Mesothelial cell of epicardium (in vitro differentiated cells): ENCODE measurements at places on chromosomes 5 and 9.

DNA sequence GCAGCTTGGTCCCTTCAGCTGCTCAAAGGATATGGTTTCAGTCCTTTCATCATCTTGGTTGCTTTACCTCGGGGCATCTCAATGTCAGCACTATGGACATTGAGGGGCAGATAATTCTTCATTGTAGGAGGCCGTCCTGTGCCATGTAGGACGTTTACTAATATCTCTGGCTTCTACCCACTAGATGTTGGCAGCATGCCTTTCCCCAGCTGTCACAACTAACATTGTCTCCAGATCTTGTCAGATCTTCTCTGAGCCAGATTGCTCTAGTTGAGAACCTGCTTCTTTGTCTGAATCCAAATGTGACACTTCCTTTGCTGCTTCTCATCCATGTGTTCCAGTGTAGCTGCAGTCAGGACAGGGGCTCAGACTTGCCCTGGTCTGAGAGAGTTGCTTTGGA is 10.3 kb downstream of the PTPA start:
- no peak for DNase-seq

DNA sequence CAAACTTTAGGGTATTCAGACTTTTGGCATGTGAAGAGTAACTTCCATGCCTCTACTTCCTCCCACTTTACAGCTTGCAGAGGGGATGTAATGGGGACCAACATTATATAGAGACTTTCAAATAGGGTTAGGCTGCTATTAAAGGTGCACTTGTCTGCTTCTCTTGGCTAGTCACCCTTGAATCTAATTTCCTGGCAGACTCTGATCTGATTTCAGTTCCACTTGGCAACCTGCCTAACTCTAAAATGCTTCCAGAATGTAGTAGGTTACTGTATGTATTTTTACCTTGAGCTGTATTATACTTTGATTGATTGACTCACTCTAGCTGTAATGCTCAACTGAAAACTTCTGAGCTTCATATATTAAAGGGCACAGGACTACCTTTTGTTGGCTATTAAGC is 693.4 kb downstream of the KCTD16 start:
- no peak for DNase-seq

- DNase-seq, result no peak
These were observed 20.3 kb downstream of the PAEP start for GRCh38 chr9:135581636-135582426.

DNA sequence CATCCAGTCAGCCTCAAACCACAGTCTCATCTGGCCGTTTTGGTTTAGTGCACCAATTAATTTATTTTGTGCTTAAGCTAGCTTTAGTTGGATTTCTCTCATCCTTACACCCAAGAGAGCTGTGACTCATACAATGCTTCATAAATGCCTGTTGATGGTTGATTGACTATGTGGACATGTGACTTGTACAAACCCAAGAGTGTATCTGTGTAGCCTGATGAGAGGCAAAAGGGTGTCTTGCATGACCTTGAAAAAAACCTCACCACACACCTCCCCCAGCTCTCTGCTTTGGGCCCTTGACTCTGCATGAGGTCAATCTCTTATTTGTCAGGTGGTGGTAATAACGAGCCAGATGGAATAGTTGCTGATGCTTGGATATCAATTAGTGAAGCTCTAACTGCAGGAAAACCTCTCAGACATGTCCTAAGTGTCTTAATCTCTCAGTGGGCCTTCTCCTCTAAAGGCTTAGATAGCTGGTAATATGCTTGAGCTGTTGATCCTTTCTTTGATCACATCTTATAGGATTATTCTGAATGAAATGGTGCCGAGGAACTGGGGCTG is 10.6 kb upstream of the GLRA1 start:
- DNase-seq, result no peak

- no peak for DNase-seq
These were observed 41.4 kb upstream of the IL7R start for GRCh38 chr5:35815089-35815936.

DNA sequence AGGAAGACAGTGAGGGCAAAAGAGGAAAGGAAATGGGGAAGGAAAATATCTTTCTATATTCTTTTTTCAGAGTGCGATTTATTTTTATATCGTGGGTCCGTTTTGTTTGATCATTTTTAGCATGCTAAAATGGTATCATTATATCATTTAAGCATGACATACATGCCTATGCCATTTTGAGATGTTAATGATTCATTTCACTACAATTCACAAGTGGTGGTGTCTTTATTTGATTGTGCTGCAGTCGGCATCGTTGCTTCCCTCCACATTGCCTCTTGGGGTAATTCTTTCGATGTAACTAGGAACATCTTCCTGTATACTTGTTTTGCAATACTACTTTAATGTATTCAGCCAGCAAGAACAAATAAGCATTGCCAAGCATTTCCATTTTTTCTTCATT is 145.2 kb downstream of the CFAP90 start:
- DNase-seq, result no peak

DNA sequence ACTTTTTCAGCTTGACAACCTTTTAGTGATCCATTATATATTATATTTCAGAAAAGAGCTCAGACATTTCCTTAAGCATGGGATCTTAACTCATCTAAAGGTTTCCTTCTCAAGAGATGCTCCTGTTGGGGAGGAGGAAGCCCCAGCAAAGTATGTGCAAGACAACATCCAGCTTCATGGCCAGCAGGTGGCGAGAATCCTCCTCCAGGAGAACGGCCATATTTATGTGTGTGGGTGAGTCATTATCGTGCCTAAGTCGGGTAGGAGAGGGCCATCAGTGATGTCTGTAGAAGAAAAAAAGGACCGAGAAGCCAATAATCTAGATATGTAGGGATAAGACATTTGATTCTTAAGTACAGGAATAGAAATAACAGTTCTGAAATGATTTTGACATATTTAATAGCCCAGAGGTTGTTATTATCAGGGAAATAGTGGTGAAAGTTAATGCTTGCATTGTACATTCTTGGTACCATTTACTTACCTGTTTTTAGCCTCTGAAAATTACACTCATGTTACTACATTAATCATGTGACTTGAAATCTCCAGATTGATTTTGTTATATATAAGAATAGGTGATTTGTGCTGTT is 28.2 kb downstream of the MTRR start:
- DNase-seq, result no peak

GRCh38 chr9:137833721-137834613 is 43.6 kb upstream of the CACNA1B start:
- no peak for DNase-seq

GRCh38 chr9:107154291-107154690 is 128.8 kb upstream of the RAD23B start:
- DNase-seq, result no peak

DNA sequence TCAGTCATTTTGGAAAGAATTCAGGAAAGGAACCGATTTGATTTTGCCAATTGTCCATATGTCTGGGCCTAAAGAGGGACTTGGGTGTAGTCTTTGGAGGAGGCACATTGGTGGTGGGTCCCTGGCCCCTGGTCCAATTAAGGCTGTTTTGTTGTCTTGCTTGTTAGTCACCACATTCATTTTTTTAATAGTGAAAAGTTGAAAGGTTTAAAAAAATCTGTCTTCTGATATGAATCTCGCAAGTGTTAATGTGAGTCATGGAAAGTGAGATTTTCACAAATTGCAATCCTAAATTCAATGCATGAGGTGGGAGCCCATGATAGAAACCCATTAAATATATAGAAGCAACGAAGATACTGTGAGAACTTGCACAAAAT is 165.9 kb upstream of the OTULINL start:
- DNase-seq, result no peak

DNA sequence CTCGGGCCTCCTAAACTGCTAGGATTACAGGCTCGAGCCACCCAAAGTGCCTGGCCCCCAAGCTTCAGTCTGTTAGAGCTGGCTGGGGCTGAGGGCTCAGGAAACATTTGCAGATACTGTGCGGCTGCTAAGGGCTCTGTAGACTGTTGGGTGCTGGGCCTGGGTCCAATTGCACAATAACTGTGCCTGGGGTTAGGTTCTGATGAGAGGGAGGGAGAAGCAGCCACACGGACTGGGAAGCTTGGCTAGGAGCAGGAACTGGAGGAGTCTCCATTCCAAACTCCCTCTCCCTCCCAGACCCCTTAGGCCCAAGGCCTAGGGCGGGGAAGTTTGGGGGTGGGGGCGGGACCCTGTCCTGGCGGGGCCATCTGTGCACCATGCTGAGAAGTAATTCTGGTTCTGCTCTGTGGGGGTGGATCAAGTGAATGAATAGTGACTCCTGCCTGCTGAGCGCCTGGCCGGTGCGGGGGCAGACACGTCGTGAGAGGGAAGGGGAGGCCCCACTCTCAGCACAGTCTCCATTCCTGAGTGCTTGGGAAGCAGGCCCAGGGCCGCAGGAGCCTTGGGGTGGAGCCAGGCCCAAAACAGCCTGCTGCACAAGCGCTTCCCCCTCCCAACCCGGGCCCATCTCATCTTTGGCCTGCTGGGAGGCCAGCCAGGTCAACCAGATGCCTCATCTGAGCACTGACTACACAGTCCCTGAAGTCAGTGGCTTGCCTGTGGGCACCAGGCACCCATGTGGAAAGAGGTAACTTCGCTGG is 1.5 kb downstream of the ASS1 start:
- no peak for DNase-seq

GRCh38 chr5:155839251-155840037 is 487.5 kb upstream of the SGCD start:
- no peak for DNase-seq

DNA sequence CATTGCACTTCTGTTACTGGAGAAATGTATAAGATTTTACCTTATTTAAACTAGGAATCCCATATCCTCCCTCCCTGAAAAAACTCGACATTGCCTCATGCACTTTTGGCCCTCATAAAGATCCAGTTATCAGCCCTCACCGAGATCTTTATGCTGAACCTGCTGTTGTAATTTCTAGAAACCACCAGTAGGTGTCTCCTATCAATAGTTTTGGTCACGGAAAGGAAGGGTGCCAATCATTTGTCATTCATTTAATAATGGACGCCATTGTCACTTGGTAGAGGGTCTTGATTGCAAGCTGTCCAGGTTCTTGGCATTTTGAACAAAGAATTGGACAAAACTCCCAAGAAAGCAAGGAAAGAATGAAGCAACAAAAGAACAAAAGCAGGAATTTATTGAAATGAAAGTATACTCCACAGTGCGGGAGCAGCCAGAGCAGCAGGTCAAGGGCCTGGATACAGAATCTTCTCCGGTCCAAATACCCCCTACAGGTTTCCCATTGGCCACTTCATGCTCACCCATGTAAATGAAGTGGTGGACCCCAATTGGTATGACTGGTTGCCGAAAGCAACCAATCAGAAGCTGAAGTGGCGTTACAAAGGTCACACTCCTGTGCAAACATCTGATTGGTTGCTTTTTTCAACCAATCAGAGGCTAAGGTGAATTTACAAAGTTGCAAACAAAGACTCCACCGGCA is 524.3 kb downstream of the PSAT1 start:
- no peak for DNase-seq
